ENCODE measurements at places on chromosomes 5 and 9.
A peak's percentile ranks its signal among the peaks of the same experiment; 100 is the strongest.

GRCh38 chr9:71383308-71383940 lies 262.0 kb upstream of the TRPM3 start:
- DNase-seq = no peak

DNA sequence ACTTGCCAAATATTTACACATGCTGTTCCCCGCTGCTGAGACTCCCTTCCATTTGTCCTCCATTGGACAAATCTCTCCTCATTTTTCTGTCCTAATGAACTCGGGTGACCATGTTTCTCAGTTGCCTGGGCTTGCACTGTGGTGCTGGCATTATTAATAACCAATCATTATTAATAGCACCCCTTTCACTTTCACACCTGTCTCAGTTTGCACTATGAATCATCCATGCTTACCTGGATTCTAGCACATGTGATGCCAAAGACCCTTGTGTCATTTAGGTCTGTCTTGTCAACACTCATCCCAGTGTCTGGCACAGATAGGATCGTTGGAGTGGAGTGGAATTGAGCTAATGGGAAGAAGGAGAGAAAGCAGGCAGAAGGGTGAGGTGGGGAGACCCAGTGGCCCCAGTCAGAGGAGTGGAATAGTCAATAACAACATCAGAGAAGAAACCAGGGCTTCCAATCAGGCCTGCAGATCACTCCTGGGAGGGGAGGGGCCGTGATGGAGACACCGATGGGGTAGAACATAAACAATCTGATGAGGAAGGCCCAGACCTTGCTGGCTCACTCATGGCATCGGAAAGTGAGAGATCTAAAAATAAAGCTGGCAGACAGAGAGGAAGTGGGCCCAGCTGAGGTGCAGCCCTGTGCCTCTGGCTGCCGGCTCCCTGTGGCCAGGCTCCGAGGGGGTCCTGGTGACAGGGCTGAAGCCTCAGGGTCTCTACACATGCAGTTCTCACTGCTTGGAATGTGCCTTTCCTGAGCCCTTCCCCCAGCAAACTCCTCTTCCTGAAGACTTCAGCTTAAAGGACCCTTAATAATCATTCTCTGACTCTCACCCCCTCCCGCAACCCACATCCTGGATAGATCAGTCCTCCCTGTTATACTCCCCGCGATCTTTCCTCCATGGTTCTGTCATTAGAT lies 33.5 kb upstream of the CRB2 start:
- DNase-seq = peak; percentile 41

- no peak for DNase-seq
Observed at GRCh38 chr9:120306561-120306960, 273.4 kb downstream of the CDK5RAP2 start.

GRCh38 chr5:37806476-37806875 lies 33.4 kb downstream of the GDNF start:
- no peak for DNase-seq

- DNase-seq = no peak
Observed at GRCh38 chr5:66273121-66273520, 129.0 kb downstream of the SREK1 start.

- DNase-seq = no peak
Observed at GRCh38 chr5:180389252-180390101, 36.3 kb upstream of the GFPT2 start.

GRCh38 chr5:178931846-178932760 lies 8.9 kb upstream of the ZNF454 start:
- no peak for DNase-seq

DNA sequence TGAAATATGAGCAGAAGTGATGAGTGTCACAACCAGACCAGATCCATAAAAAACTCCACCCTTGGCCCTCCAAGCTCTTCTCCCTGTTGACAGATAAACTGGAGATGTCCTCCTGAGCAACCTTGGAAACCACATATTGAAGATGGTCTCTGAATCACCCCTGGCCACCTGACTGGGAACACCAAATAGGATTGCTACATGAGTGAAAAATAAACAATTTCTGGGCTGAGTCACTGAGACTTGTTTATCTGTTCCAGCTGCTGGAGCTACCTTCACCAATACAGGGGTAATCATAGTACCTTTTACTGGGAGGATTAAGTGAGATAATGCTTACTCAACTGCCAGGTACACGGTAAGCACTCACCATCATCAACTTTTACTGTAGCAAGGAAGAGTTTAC lies 53.3 kb downstream of the PCA3 start:
- DNase-seq = no peak

DNA sequence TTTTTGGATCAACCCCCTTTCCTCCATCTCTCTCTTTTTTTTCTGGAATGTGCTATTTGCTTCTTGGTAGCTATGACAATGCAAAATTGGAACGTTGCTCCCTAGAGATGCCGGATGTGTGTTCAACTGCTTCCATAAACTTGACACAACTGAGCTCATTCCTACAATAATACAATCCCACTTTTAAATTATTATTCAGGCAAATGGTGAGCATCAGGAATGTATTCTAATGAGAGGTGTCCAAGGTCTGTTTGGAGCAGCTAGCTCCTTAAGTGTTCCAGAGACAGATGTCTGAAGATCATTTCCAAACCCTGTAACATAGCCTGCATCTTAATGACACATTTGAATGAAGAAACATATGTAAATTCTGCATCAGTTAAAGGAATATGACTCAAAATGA lies 518.4 kb downstream of the TAF11L14 start:
- DNase-seq = no peak

- no peak for DNase-seq
Observed at GRCh38 chr5:97998941-97999340, 774.5 kb upstream of the RGMB start.
